ENCODE measurements at places on chromosomes 6 and 20.

DNA sequence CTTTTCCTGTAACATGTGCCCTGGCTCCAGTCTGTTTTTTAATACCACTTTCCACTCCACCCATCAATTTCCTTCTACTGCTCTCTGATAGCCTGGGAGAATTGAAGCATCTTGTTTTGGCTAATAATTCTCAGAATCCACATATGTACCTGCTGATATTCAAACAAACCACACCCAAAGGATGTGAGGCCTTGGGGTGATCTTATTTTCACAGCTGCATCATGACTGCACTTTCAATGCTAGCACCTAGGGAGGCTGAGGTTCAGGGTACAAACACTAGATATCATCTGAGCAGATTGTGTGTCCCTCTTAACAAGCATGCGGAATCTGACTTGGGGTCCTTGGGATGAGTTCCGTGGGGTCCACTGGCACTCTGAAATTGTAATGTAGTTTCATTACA, 12.7 kb downstream of the FNDC1 start:
- no peak for DNase-seq

- DNase-seq = no peak
Measured at GRCh38 chr6:1662534-1662933, 52.8 kb downstream of the FOXC1 start.

DNA sequence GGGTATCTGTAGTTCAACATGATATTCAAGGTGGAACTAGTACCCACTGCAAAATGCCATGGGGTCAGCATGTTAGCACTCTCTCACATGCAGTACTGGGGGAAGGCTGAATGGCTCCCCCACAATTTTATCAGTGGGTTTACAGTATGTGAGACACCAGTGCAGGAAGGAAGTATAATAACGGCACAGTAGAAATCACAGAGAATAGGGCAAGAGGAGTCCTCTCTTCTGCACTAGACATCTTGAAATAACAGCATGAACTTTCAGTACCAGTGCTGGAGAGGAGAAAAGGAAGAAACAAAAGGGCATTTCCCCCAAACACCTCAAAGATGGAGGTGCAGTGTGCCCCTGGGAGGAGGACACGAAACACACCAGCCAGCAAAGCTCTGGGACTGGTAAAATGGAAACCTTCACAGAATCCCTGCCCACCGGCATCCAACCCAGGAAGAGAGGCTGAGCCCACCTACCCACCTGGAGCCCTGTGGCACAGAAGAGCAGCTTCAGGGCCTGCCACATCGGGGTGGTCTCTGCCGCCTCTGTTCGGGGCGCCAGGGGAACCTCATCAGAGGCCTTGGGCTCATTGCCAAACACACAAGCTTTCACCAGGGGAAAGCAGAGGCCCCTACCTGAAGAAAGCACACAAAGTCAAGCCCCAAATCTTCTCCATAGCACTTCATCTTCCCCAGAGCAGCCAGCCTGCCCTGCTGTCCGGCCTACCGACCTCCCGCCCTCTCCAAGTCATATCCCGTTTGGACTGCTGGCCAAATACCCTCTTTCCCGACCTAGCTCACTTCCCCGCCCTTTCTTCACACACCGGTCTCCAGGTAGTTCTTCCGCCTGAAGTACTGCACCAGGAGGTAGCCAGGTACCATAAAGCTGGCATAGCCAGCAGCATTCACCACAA, 1.2 kb downstream of the SLC35B2 start:
- DNase-seq = peak; percentile 35

GRCh38 chr20:58630063-58630462, 21.0 kb upstream of the STX16 start:
- no peak for DNase-seq

DNA sequence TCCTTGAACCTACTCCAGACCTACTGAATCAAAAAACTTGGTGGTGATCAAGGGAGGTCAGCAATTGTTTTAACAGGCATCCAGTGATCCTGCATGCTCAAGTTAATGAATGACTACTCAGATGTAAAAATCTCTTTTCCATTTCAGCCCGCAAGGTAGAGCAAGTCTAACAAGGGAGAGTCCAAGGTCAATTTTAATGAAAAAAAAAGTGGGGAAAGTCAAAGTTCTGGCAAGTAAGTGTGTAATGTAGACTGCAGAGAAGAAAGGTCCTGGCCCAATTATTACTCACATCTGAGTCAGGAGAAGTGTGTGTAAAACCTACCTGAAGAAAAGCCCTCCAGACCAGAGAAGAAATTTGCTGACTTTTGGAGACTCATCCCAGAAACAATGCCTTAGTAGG, 193.5 kb downstream of the UBE3D start:
- DNase-seq = no peak

- no peak for DNase-seq
Measured at GRCh38 chr6:138465007-138465645, 34.2 kb downstream of the NHSL1 start.

GRCh38 chr6:82068721-82069120, 178.8 kb downstream of the IBTK start:
- DNase-seq = no peak

DNA sequence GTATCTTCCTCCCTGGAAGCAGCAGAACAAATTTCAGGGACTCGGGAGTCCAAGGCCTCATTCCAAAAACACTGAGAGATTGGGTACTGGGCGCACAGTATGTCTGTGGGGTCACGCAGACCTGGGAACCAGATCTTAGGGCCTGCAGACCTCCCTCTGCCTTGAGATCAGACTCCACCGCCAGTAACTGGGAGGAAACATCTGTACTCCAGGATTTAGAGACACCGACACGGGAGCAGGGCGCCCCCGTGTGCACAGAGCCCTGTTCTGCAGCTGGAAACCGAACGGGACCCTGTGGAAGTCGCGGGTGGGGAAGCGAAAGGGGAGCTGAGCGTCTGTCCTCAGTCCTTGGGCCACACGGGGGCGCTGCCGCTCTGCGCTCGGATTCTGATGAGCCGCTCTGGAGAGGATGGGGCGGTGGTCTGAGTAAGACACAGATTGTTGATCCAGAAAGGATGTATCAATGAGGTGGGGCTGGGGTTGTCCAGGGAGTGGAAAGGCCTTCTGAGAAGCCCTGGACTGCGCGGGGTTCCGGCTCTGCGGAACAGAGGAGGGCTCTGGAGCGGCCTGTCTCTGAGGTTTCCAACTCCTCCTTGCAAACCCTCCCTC, 35.7 kb upstream of the HLA-E start:
- DNase-seq = peak; percentile 88

- no peak for DNase-seq
Measured at GRCh38 chr6:33684428-33684896, 27.0 kb downstream of the UQCC2 start.

GRCh38 chr6:81451787-81452186, 300.7 kb downstream of the TENT5A start:
- no peak for DNase-seq

DNA sequence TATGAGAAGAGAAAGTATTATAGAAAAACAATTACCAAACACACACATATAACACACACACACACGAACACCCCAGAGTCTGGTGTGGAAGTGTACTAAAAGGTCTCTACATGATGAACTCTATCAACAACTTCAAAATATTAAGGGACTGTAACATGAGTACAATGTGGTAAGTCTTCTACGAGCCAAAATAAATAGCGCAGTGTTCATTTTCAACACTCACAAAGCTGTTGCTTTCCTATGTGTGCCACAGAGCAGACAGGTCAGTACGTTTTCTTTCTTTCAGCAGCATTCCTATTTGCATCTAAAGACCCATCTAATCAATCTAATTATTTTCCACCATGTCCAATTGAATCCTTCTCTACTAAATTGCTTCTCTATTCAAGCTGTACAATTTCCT, 12.1 kb upstream of the CNKSR3 start:
- no peak for DNase-seq

- peak; percentile 4 for DNase-seq
Measured at GRCh38 chr6:106927531-106928398, 46.8 kb downstream of the CD24 start.

DNA sequence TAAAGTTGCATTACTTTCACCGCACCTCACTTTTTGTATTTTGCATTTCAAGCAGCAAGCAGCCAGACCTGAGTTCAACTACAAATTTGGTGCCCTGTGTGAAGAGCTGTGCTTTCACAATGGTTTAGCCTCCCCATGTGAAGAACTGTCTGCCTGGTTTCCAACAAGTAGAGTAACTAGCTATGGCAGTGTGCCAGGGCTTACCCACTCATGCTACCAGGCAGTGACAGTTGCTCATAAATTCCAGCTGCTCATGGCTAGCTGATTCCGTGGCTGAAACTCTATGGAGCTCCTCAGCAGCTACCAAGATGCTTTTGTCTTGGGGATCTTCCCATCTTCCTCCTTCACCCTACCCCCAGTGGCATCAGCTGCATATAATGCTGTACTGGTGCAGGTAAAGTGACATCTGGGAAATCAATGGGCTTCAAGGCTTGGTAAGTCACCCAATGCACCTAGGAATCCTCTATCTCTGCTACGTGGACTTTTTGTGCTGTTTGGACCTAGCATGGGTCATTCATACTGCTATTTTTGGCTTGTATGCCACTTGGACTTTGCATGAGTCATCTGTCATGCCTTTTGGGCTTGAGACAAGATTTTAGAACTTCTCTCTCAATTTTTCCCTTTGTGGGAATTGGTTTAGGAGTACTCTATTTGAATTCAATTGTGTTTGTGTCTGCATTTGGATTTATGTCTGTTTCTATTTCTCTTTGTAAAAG, 176.5 kb upstream of the GJE1 start:
- no peak for DNase-seq

DNA sequence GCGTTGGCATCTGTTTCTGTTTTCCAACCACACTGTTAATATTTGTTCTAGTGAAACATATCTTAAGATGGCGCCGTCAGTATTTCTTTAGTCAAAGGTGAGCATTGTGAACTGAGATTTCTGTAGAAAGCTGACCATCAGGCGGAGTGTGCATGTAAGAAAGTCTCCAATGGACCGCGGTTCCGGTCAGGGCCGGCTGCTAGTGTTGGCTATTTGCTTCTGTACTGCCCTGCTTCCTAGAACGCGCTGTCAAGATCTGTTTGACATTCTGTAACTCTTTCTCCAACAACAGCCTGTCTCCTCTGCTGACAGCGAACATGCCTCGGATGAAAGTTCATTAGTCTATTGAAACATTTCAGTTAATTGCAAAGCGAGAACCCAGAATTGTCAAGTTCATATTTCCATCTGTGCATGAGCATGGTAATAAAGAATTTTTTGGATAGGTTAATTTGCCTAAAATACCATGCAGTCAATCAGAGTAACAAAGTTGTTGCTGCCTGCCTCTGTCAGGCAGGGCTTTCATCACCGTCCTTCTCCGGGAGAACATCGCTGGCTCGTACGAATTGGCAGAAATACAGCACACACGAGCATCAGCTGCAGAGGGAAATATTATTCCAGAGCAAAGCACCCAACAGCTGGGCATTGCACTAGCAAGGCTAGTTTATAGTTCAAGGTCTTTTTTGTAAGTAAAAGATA, 369.1 kb downstream of the CDH4 start:
- DNase-seq = no peak

DNA sequence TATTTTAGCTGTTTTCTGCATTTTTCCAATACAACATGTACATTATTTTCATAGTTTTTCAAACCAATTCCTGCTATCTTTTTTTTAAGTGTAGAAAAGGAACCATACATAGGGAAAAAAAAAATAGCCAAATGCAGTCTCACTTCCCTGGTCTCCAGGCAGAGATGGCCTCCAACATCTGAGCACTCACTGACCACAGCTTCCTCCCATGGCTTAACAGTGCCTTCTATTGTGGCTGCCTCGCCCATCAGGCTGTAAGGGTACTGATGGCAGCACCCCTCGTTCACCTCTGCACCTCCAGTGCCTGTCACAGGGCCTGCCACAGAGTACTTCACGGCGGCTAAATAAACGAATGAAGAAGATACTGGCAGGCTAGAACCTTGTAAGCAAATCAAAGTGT, 591.1 kb downstream of the PTPRT start:
- DNase-seq = no peak

DNA sequence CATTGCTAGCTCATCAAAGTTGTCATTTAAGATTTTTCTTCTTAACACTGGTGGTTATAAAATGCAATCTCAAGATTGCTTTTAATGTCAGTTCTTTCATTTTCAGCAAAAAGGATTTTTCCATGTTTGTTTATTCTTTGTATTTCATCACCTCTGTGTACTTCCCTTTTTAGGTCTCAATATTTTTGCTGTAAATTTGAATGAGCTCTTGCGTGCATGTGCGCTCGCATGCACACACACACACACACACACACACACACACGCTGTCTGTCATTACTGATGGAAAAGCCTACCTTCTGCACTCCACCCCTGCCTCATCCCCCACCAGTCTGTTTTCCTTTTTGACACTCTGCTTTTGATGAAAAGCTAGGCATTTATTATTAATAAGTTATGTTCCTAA, 85.3 kb upstream of the FYN start:
- DNase-seq = no peak

- DNase-seq = no peak
Measured at GRCh38 chr6:109944448-109944847, 33.7 kb upstream of the GPR6 start.

DNA sequence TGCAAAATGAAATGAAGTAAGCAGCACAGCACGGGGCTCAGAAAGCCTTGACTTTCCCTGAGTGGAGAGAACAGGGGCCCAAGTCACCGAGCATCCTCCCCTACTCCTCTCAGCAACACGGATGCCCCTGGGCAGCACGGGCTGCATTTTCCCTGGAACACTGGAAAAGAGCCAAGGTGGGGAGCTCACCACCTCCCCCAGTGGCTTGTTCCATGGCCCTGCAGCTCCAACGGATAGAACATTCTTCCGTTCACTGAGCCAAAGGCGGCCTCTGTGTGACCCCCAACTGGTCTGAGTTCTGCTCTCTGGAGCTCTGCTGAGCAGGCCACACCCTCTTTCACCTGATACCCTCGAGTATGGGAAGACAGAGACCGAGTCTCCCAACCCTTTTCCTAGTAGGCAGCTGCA, 20.8 kb upstream of the EMILIN3 start:
- no peak for DNase-seq

GRCh38 chr6:113595911-113596376, 261.2 kb upstream of the MARCKS start:
- no peak for DNase-seq

- DNase-seq = no peak
Measured at GRCh38 chr20:21450572-21450971, 53.2 kb upstream of the NKX2-4 start.

- no peak for DNase-seq
Measured at GRCh38 chr6:73236144-73236750, 11.0 kb upstream of the KHDC1L start.

DNA sequence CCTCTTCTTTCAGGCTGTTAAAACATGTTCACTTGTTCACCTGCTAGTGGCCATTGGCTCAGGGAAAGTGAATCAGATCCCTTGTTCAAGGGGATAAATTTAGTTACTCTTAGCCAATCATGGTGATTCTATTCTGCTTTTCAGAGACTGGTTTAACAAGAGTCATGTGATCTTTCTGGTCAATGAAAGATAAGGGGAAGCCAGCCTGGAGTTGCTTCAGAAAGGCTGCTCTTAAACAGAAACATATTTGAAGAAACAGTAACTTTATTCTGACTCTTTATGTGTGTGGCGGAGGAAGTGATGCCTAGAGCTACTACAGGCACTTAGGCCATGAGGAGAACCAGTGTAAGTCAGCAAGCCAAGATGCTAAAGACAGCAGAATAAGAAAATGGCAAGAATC, 28.1 kb upstream of the AHI1 start:
- no peak for DNase-seq
